ENCODE measurements at places on chromosomes 11 and 22.
A peak's percentile ranks its signal among the peaks of the same experiment; 100 is the strongest.

GRCh38 chr11:129947474-129947873 is 52.1 kb upstream of the NFRKB start:
- DNase-seq = no peak

DNA sequence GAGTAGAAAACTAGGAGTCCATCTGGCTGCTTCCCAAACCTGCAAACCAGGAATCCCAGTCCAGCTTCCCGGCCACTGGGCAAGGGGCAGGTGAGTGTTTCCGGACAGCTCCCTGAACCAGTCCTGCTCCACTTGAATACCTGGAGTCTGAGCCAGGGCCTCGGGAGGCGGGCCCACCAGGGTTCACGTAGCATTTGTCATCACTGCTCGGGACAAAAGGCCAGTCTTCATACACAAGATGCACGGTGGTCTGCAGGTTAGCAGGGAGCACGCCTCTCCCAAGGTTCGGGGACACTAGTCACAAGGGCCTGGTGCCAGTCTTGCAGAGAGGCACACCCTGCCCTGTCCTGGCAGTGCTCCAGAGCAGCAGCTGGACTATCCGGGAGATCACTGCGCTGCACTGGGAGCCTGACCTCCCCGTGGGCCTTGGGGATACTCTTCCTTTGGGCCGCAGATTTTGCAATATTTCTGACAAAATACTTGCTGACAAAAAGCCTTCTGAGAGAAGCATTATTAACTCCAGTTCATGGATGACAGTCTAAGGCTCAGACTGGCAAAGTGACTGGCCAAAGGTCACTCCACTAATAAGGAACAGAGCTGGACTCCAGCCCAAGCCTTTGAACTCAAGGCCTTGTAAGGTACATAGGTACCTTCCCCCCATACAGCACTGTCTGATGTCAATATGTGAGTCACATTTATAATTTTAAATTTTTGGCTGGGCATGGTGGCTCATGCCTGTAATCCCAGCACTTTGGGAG is 25.1 kb downstream of the CD6 start:
- no peak for DNase-seq

GRCh38 chr11:94809251-94809650 is 41.1 kb downstream of the AMOTL1 start:
- no peak for DNase-seq

GRCh38 chr22:37525073-37525745 is 6.0 kb upstream of the CARD10 start:
- DNase-seq = no peak

DNA sequence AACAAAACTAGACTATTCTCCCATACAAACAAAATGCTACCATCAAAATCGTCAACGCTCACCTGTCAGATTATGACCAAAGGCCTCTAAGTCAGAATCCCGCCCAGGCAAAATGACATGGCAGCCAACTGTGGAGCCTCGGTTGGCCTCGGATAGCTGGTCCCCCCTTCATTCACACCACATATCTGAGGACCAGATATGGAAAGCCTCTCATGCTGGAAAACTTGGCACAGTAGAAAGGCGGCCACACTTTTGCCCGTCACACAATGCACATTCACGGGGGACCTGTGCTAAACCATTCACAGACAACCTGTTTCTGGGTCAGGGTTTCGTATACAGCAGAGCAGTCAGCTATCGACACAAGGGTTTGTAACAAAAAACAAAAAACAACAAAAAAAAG is 11.2 kb downstream of the MAPK1 start:
- DNase-seq = no peak

DNA sequence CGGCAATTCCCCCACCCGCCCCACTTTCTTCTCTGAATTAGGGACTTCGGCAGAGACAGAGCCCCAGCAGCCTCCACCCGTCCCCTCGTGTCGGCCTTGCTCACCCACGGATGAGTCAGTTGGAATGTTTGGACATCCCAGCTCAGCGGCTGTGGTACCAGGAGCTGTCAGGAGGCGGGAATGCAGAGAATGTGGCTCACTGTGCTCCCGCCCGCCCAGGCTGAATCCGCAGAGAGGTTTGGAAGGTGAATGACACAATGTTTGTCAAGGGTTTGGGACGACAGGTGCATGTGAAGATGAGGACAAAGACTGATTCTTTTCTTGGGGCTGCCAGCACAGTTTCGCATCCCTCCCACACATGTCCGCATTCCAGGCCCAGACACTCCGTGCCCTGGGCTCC is 39.6 kb downstream of the LIF start:
- no peak for DNase-seq

- DNase-seq = no peak
These were observed 131.4 kb downstream of the TENM4 start for GRCh38 chr11:79309407-79309806.

GRCh38 chr22:40376149-40376548 is 5.8 kb downstream of the SGSM3 start:
- no peak for DNase-seq

GRCh38 chr11:64502634-64503033 is 88.4 kb upstream of the SLC22A12 start:
- DNase-seq = no peak

DNA sequence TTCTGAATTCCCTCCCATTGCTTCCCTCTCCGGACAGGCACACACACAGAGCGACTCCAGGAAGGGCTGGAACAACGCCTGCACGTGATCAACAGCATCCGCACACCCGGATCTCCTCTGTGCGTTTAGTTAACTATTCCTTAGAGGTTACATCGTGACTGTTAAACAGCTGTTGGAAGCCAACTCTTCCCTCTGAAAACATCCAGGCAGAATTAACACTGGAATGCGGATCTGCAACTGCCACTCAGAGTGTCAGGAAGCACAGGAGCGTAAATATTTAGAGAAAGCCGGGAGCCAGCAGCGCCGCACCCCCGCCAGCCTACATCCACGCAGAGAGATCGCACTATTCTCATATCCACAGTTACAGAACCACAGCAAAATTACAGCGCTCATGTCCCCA is 46.2 kb downstream of the SHANK2 start:
- no peak for DNase-seq

GRCh38 chr11:11569936-11570491 is 51.8 kb downstream of the GALNT18 start:
- no peak for DNase-seq

DNA sequence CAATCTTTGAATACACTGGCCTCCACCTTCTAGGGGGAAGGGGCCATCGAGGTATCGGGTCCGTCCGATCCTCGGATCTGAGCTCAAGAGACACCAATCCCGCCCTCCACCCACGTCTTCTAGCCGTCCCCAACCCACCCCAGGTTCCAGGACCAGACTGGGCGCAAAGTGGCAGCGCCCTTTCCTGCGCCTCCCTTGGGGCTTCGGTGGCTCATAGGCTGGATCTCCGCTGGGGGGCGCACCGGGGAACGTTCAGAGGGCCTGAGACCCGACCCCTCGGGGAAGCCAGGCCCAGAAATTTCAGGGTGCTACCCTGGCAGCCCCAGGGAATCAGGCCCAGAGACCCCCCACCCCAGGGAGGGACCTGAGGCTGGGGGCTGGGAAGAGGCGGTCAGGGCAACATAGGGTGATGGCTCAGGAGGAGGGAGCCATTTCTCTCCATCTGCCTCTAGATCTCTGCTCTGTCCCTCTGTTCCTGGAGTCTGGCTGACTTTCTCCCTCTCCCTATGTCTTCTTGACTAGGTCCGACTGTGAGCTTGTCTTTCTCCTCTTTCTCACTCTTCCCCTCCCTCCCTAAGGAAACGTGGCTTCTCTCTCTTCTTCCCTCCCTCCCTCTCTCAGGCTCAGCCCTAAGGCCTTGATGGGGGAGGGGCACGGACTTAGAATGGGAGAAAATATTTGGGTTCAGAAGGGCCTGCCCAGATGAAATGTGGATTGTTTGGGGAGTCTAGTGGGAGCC is 1.1 kb downstream of the CREB3L1 start:
- peak; percentile 43 for DNase-seq

GRCh38 chr11:14042686-14043465 is 80.4 kb downstream of the SPON1 start:
- DNase-seq = no peak

DNA sequence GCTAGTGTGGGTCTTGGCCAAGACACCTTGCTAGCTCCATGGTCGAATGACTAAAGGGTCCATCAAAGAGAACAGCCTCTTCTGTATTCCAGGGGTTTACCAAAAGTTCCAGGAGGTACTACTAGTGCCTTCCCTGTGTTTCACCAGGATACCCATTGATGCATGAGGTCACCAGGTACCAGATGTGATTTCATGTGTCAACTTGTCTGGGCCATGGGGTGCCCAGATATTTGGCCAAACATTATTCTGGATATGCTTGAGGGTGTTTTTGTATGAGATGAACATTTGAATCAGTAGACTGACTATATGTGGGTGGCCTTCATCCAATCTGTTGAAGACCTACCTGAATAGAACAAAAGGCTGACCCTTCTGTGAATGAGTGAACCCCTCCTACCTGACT is 92.8 kb downstream of the GALNT18 start:
- DNase-seq = no peak

GRCh38 chr11:118884875-118885274 is 1.2 kb downstream of the CXCR5 start:
- DNase-seq = no peak

DNA sequence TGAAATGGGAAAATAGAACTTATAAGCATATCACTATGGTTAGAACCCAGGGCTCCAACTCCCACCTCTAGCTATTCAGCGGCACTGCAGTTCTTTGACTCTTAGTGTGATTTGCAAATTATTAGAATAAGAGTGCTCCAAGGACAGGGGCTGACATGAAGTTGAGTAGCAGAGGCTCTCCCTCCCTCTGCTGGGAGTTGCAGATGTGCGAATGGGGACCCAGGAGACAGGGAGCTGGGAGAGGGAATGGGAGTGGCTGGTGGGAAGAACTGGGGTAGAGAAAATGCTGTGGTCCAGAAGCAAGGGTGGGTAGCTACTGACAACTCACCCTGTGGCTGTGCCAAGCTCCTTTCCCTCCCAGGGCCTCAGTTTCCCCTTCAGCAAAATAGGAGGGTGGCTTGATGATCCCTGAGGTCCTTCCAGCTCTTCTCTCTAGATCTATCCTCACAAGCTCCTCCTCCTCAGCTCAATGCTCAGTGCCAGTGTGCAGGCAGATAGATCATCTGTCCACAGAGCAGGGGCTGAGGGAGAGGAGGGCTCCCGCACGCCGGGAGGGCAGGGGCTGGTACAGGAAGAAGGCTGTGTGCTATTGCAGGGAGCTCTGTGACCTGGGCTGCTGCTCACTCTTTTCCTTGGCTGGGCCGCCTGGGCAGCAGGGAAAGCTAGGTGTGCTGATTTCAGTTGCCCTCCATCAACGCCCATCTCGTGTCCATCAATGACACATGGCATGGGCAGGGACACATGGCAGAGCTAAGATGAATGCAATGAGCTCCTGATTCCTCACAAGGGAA is 99.0 kb downstream of the NECTIN1 start:
- DNase-seq = no peak

- DNase-seq = no peak
These were observed 1451.2 kb downstream of the BRD1 start for GRCh38 chr22:48376428-48376827.

DNA sequence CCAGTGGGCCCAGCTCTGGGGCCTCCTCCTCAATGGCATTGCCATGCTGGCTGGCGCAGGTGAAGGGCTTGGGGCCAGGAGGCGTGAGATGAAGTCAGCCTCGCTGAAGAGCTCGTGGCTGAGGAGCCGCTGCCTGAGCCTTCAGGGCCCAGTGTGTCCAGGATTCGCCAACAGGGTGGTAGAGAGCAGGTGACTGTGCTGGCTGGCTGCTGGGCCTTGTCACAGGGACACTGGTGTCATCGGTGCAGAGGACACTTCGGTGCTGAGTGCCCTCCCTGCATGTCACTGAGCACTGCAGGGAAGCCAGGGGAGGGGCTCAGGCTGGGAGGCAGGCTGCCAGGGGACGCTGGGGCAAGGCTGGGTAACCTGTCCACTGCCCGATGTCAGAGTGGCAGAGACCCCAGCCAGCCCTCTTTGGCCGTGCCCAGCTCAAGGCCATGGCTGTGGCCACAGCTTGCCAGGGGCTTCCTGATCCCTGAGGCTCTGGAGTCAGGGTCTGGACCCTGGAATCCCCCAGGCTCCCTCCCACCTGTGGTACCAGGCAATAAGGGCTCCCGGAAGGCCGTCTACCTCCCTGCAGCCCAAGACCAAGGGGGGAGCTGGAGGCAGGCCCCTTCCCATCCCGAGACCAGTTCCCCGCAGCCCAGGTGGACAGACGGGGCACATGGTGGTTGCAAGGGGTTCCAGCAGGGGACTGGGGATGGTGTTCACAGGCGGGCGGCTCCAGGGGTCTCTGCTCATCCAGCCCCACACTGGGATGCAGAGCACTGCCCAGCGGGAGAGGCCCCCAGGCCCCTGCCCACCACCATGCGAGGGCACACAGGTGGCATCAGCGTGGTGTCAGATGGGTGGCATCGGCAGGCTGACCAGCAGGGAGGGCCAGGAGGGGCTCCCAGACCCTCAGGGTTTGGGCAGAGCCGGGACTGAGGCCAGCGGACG is 63.9 kb downstream of the ARFGAP3 start:
- DNase-seq = no peak

GRCh38 chr22:27420195-27420816 is 381.2 kb downstream of the MN1 start:
- DNase-seq = no peak

GRCh38 chr22:46758867-46759290 is 3.6 kb upstream of the TBC1D22A start:
- peak; percentile 52 for DNase-seq

GRCh38 chr22:23094695-23095681 is 24.7 kb downstream of the GNAZ start:
- DNase-seq = no peak

- no peak for DNase-seq
These were observed 71.4 kb upstream of the GRK3 start for GRCh38 chr22:25492841-25493734.

DNA sequence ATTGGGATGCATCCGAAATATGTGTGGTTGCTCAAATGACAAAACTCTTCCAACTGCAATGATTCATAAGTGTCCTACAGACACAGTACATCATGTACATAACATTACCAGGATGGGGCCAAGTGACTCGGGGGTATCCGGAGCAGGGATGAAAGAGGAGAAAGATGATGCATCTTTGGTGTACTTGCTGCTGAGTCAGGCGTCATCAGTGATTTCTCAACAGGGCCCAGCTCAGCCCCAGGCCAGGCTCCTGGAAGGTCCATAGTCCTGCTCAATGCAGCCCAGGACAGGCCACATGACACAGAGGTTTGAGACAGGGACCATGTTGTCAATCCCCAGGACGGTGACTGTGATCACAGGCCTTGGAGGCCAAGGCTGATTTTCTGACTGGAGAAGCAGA is 59.3 kb downstream of the GGTLC2 start:
- no peak for DNase-seq

All from activated T-cell treated with anti-CD3 and anti-CD28 coated beads, Interleukin-2, amount 50 U/mL, for 1 hour (primary cell).